Hair follicular keratinocyte (primary cell): ENCODE measurements at places on chromosomes 11 and 22. TPM values are rescaled to one million over a fixed set of nuclear protein-coding genes. Genes with fewer than 3 reads are reported as not detected.

Gene OR4S1
- total RNA-seq = not detected in 2 replicates

Gene RDX
- 51.0 and 54.0 TPM in 2 replicates for total RNA-seq

Gene ZNF215
- total RNA-seq = 3.8 and 5.3 TPM in 2 replicates

Gene FOLR2
- total RNA-seq = not detected in 2 replicates

Gene GAL3ST1
- not detected in 2 replicates for total RNA-seq

Gene CD3D
- not detected in 2 replicates for total RNA-seq

Gene SMTNL1
- not detected in 2 replicates for total RNA-seq

Gene FXYD2
- 1.2 TPM in 1 of 2 replicates, not detected in the other for total RNA-seq

Gene UBQLNL
- total RNA-seq = not detected in 2 replicates

Gene POLR3H
- 10.8 and 21.3 TPM in 2 replicates for total RNA-seq
